ENCODE measurements at places on chromosomes 5 and 9.

- DNase-seq, result no peak
Observed at GRCh38 chr9:23542438-23542837, 283.6 kb downstream of the ELAVL2 start.

DNA sequence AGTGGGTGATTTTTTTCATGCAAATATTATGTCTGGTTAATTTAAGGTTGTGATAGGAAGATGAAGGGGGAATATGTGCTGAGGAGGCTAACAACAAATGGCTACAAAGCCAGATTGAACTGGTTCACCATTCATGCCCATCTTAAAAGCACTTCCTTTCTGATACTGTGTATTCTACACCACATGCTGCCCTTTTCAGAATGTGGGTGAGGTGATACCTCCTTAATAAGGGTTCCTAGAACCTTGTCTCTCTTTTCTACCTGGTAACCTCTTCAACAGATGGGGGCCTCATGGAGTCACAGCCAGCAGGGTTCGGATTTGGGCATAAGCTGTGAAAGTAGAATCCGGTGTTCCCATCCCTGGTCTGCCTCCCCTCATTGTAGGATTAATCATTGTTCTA is 1064.0 kb upstream of the SEMA6A start:
- no peak for DNase-seq

DNA sequence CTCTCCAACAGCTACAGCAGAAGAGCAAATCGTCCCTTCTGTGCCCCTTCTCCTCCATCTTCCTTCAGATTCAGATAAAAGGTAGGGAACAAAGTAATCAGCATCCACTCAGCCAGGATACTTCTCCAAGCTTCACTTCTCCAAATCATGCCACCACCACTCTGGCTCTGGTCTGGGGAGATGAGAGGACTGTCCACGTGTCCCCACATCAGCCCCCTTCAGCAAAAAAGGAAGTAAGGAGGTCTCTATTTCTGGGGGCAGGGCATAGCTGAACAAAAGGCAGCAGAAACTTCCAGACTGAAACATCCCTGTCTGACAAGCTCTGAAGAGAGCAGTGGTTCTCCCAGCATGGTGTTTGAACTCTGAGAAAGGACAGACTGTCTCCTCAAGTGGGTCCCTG is 116.9 kb downstream of the C5orf15 start:
- no peak for DNase-seq

DNA sequence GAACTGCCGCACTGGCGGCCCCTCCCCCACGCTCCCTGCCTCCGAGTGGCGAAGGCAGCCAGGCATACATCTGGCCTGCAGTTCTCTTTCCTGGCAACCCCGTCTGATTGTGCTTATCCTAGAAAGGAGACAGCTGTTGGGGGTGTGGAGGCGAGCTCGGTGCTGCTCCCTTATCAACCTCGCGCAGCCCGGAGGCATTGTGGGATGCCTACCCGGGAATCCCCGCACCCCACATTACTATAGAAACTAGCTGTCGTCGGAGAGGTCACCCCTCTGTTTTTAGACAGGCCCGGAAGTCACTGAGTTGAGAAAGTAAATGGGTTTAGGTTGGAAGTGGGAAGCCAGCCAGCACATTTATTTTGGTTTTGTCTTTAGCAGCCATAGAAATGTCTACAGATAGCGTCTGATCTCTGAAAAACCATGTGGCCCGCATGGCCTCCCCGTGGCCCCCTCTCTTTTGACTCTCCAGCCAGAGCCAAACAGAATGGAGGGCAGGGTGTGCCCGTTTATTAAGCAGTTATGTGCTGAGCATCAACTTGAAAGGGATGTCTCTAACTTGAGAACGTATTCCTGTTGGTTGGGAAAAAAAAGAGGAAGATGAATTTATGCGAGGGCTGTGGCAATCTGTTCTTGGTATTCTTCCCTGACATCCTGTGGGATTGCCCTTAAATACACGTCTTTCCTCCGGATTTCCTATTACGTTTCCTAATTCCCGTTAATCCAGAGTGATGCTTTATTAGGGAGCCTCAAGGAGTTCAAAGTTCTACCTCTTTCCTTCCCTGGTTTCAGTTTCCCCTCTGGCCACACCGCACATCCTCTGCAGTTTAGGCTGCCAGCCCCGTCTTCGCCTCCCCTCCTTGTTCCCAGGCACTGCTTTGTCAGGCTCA is 3.9 kb downstream of the STC2 start:
- DNase-seq, result peak; percentile 65

GRCh38 chr9:138112791-138113600 is 235.4 kb downstream of the CACNA1B start:
- DNase-seq, result no peak
